ENCODE measurements at places on chromosomes 1 and 21.

- no peak for DNase-seq
Observed at GRCh38 chr1:15636436-15636835, 19.2 kb downstream of the DDI2 start.

- DNase-seq, result peak; percentile 5
Observed at GRCh38 chr1:15046487-15047165, 106.9 kb upstream of the TMEM51 start.

- no peak for DNase-seq
Observed at GRCh38 chr1:46041551-46041950, 90.9 kb downstream of the PIK3R3 start.

DNA sequence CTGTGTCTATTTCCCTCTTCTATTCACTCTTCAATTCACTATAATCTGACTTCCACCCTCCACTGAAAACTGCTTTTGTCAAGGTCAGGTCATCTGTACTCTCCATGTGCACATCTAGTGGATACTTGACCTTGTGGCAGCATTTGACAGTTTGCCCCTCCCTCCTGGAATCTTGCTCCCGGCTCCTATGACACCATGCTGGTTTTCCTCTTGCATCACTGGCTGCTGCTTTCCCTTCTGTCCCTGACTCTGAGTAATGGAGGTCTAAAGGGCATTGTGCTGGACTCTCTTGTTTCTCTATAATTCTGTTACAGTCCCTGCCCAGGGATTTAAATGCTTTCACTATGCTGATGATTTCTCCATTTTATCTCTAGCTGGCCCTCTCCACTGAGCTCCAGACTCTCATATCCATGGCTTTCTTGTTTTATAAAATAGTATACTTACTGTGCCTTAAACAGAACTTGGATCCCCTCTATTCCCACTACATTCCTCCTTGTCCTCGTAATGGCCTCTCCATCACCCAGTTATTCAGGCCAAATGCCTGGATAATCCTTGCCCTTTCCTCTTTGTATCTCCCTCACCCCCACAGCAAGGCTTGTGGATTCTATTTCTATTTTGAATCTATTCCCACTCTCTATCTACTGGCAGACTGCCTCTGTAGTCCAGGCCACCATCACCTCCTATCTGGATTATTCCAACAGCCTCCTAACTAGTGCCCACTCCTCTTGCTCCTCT, 36.8 kb upstream of the PODN start:
- DNase-seq, result no peak

DNA sequence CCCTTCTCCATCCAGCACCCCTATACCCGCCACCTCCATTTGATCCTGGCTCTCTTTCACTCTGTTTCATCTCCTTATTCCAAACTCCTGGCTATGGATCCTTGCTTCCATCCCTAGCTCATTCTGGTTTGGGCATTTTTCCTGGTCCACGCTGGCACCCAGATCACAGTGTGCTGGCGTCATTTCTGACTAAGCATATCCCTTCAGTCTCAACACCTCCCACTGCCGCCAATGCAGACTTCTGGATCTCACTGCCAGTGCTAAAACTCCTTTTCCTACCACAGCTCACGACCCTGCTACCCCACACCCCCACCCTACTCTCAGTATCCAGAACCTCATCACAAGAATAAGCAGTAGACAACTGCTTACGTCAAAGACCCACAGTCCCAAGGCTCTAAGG, 16.3 kb downstream of the SEC16B start:
- DNase-seq, result no peak

- no peak for DNase-seq
Observed at GRCh38 chr1:204191456-204191855, 4.8 kb downstream of the KISS1 start.

DNA sequence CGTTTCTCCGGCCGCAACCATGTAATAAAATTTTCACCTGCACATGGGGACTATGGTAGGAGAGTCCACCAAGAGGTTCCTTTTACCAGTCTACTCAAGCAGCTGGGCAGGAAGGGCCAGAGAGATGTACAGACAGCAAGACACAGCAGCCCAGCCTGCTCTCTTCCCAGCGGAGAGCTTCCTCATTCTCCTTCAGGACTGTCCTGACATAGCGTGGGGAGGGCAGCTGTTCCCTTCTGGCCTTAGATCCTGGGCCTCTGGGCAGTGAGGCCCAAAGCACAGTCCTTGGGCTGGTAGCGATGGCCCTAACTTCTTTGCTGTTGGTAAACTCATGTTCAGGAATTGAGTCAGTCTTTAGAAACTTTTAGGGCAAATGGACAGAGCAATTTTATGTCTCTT, 89.1 kb downstream of the BCAR3 start:
- DNase-seq, result no peak

- no peak for DNase-seq
Observed at GRCh38 chr1:41386196-41386663, 25.0 kb downstream of the FOXO6 start.
